Fibroblast of skin of right quadriceps (primary cell): ENCODE measurements at places on chromosomes 5 and 9.

DNA sequence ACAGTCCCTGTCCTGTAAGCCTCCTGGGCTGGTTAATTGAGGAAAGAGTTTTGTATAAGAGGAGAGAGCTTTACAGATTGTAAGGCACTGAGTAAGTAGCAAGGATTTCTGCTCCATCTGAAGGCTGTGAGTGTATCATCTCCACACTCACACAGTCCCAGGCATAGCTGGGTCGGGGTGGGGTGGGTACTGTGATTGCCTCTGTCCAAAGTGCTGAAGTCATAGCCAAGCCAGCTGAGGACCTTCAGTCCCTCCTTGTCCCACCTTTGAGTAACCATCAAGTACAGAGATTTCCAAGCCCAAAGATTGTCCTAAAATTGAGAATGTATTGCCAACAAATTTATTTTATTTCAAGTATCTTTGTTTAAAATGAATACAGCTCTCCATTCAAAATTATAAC, 5.5 kb upstream of the DNAJB5 start:
- DNase-seq: peak; percentile 46

DNA sequence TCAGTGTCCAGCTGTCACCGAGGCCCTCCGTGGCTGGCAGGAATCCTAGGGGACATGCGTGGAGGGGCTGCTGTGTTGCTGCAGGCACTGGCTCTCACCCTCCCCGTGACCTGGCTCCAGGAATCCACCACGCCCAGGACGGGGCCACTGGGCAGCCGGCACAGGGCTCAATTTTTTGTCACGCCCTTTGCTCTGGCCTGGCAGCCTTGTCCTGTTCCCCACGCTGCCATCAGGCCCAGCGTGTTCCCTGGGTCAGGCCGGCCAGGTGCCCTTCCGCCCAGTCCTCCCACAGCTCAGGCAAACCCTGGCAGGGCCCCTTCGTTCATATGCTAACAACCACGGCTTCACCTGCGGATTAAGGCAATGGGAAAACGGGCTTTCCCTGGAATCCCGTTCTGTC, 37.3 kb downstream of the PROP1 start:
- DNase-seq: no peak

GRCh38 chr9:107914151-107914550, 424.6 kb upstream of the KLF4 start:
- DNase-seq: no peak

GRCh38 chr5:137487600-137487999, 11.5 kb downstream of the SPOCK1 start:
- DNase-seq: peak; percentile 91

- no peak for DNase-seq
These were observed 75.0 kb upstream of the OR13F1 start for GRCh38 chr9:104429031-104429546.
